ENCODE measurements at places on chromosomes 4 and X. TPM values are rescaled to one million over a fixed set of nuclear protein-coding genes. Genes with fewer than 3 reads are reported as not detected.

The TMEM35A gene
- total RNA-seq, result 2.6 TPM

The HELT gene
- total RNA-seq, result not detected

The LAMTOR3 gene
- 133 TPM for total RNA-seq

GRCh38 chr4:136662539-136662938 is 869.8 kb downstream of the PCDH18 start:
- DNase-seq, result no peak
